GM19239 (cell line): ENCODE measurements at places on chromosomes 1 and 21.

GRCh38 chr1:193631306-193631705 lies 444.9 kb upstream of the B3GALT2 start:
- no peak for DNase-seq

GRCh38 chr1:115714572-115715141 lies 53.9 kb downstream of the CASQ2 start:
- DNase-seq: no peak

GRCh38 chr1:98659879-98660278 lies 1.6 kb upstream of the SNX7 start:
- DNase-seq: no peak

DNA sequence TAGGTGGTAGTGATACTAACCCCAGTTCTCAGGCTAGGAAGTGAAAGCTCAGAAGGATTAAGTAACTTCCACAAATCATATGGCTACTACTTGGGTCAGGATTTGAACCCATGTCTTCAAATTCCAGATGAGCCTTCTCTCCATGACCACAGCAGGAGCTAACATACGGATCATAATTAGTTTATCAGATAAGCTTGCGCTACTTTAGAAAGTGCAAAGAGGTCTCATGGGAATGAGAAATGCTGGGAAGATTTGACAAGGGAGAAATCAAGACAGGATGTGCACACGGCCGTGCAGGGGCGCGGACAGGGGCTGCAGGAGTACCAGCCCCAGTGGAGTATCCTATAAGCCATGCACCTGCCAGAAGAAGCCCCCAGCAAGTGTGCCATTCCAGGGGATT lies 5.2 kb downstream of the PLEKHA6 start:
- no peak for DNase-seq

DNA sequence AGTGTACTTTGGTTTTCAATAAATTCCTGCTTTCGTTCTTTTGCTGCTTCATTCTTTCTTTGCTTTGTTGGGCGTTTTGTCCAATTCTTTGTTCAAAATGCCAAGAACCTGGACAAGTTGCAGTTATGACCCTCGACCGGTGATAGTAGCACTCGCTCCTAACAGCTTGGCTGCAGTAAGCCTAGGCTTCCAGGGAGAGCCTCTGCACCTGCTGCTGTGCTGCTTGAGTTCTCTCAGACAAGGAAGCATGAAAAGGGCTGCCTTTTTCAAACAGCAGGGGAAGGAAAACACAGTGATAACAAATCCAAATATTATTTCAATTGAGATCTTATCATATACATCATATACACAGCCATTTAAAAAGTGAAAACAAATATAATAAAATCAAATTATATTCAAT lies 12.8 kb upstream of the RIPK4 start:
- DNase-seq: no peak

DNA sequence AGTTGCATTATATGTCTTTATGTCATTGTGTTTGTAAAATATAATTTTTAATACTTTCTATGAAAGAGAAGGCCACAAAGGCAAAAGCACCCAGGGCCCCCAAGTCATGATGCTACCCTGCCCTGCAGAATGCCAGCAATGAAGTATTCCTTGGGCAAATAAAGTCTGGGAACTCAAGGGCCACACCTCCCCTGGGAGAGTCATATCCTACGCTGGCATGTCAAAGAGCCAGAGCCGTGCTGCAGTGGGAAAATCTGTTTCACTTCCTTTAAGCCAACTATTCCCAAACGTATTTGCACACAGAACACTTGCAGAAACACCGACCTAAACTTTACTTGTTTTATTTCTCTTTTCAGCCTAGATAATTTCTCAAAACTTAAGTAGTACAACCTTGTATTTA lies 98.4 kb upstream of the KAZN start:
- no peak for DNase-seq

- no peak for DNase-seq
These were observed 11.0 kb upstream of the UTS2 start for GRCh38 chr1:7863756-7864328.

DNA sequence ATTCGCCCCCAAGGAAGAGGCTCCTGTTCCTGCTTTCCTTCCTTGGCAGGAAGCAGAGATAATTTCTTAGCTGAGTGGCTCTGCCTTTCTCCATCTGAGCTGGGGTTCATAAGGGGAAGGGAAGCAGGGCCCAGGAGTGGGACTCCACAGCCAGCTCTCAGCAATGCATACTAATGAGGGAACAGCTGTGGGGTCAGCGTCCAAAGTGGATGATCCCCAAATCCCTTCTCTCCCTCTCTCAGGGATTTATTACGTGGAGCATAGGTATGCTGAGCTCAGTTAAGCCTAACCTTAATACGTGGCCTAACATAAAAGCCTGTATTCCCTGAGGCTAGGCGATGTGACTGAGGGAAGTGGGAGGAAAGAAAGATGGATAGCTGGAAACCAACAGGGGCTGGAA lies 87.3 kb upstream of the CTTNBP2NL start:
- no peak for DNase-seq

GRCh38 chr1:236228411-236228810 lies 53.3 kb downstream of the ERO1B start:
- no peak for DNase-seq

- no peak for DNase-seq
These were observed 23.0 kb upstream of the CCT8 start for GRCh38 chr21:29096218-29097015.

- no peak for DNase-seq
These were observed 67.6 kb upstream of the C8B start for GRCh38 chr1:57033222-57034001.

DNA sequence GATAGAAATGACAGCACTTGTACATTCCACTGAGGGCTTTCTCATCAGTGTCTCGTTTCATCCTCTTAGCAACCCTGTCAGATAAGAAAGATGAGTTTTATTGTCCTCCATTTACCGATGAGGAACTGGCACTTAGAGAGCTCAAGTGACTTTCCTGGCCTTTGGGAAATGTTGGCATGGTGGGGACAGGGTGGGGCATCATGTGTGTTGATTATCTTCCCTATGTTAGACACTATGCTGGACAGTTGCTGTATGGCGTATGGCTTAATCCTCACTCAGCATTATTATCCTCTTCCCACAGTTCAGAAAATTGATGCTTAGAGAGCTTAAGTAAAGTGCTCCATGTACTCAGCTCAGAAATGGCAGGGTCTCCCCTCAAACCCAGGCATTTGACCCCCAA lies 163.2 kb downstream of the CAMTA1 start:
- no peak for DNase-seq

GRCh38 chr1:171438441-171438840 lies 46.9 kb upstream of the PRRC2C start:
- no peak for DNase-seq

GRCh38 chr1:151763990-151764389 lies 694 bp upstream of the MRPL9 start:
- DNase-seq: no peak

- DNase-seq: no peak
These were observed 9.0 kb downstream of the EPS8L3 start for GRCh38 chr1:109754738-109755137.

DNA sequence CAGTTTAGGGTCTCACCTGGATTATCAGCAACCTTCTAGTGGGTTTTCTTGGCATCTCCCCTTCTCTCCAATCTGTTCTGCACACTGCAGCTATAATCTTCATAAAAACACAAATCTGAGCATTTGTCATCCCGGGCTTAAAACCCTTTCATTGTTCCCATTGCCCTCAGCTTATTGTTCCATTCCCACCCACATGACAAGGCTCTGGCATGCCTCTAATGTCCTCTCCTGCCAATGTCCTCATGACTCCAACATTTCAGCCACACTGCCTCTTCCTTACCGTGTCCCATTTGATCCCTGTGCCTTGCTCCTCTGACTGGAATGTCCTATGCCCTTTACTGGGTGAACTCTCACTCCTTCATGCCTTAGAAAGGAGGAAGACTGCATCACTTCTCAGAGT lies 7.5 kb upstream of the DPH2 start:
- no peak for DNase-seq

- no peak for DNase-seq
These were observed 1.9 kb downstream of the CYP2J2 start for GRCh38 chr1:59924653-59925052.

DNA sequence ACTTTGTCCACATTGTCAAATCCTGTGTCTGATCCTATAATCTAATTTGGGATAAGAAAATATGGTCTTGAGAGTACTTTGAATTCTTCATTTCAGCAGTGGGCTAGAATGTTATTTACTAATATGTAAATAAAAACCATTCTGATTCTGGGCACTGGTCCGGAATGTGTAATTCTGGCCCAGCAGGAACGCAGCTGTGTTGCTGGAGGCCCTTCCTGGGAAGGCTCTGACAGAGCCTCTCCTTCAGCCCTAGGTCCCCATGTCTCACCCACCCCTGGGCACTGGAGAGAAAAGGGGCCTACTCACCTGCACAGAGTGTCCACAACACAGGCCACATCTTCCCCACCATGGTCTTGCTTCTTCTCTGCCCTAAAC lies 251 bp downstream of the GPA33 start:
- DNase-seq: no peak

DNA sequence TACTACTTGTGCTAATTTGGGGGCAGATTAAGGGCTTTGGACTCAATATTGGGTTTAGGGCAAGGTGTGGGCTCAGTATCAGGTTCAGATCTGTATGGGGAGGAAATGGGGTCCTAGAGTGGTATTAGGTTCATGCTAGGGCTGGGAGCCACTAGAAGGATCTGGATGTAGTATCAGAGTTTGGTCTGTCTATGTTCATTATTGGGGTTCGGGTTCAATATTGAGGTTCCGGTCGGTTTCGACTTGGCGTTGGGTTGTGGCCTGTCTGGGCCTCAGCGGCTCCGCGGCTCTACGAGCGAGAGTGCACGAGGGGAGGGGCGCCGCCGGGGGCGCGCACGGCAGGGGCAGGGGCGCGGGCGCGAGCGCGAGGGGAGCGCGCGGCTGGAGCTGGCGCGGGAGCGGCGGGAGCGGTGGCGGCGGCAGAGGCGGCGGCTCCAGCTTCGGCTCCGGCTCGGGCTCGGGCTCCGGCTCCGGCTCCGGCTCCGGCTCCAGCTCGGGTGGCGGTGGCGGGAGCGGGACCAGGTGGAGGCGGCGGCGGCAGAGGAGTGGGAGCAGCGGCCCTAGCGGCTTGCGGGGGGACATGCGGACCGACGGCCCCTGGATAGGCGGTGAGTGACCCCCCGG lies at the start of gene PTPRF:
Gene PTPRF (plus strand): TSS at position 401 of the 624 bp plus-strand sequence. CDS start 14,193 bp downstream, outside the sequence.
- DNase-seq: no peak

DNA sequence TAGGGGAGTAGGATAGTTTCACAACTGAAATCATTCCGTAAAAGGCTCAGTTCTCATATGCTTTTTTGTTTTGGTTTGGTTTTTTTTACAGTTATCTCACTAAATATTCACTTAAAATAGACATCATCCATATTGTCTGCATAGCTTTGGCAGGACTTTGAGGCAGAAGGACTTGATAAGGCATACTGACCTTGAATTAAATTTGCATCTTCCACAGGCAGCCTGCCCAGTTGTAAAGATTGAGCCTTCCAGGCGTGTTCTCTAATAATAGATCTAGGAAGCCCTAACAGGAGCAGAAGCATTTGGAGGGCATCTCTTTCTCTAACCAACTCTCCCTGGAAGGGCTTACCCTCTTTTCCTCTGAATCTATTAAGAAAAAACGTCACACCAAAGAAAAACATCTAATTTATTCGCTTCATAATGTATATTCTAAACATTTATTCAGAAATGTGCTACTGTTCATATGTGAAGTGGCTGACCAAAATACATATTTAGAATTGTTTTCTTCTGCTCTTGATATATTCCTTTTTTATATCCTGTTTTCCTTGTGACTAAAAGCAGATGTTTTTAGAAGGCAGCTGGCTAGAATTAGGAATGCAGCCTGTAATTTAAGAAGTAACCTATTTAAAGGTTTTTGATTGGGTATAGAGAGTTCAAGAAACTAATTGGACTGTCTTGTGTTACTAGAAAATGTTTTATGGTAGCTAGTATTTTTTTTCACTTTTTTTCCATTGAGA lies 20.2 kb downstream of the DESI2 start:
- DNase-seq: no peak

- DNase-seq: no peak
These were observed 18.7 kb upstream of the CSF1 start for GRCh38 chr1:109891930-109892329.

DNA sequence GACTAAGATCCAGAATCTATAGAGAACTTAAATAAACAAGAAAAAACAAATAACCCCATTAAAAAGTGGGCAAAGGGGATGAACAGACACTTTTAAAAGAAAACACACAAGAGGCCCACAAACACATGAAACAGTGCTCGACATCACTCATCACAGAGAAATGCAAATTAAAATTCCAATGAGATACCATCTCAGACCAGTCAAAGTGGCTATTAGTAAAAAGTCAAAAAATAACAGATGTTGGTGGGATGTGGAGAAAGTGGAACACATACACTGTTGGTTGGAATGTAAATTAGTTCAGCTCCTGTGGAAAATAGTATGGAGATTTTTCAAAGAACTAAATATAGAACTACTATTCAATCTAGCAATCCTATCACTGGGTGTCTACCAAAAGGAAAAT lies 143.1 kb downstream of the IFI44 start:
- DNase-seq: no peak

DNA sequence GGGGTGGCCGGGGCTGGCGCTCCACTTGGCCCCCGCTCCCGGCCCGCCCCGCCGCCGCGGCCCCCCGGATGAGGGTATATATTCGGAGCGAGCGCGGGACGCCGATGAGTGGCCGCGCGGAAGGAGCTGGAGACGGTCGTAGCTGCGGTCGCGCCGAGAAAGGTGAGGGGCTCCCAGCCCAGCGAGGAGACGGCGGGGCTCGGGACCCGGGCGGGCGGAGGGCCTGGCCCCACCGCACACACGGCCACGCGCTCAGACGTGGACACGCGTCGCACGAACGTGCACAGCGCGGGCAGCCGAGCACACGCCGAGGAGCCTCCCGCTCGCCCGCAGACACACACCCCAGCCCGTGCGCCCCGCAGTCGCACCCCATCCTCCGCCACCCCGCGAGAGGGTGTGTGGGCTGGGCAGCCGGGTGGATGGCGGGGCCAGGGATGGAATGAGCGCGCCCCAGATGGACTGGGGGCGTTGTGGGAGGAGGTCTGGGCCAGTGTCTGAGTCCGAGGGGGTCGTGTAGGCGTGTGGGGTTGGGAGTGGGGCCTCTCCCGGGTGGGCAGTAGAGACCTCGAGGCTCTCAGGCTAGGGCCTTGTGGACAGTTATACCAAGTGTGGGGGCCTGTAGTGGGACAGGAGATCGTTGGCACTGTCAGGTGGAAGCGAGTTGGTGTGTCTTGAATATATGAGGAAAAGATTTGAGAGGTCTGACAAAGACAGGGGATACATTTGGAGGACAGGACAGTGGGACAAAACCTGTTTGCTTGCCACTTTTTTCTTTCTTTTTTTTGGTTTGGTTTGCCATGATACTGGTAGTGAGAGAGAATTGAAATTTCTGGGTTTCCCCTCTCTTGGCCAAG lies at the start of gene UAP1:
Gene UAP1 (plus strand): TSS at position 107 of the 854 bp plus-strand sequence. CDS start 4,347 bp downstream, outside the sequence.
- DNase-seq: peak; percentile 14

DNA sequence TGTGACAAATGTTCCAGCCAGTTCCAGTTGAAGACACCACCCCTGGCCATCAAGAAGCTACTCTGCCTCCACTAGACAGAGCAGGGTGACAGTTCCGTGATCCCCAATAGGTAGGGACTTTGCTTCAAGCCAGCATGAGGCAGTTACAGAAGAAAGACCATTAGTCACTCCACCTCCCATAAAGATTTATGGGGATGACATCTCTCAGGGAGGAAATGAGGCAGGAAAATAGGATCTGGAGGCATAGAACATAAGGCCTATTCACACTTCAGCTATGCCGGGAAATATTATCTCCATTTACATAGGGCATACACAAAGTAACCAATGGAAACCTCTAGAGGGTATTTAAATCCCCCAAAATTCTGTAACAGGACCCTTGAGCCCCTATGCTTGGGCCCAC lies 3.5 kb upstream of the GBP7 start:
- DNase-seq: no peak
